D341Med (cell line): ENCODE measurements at places on chromosomes 1 and 21.
A peak's percentile ranks its signal among the peaks of the same experiment; 100 is the strongest.

DNA sequence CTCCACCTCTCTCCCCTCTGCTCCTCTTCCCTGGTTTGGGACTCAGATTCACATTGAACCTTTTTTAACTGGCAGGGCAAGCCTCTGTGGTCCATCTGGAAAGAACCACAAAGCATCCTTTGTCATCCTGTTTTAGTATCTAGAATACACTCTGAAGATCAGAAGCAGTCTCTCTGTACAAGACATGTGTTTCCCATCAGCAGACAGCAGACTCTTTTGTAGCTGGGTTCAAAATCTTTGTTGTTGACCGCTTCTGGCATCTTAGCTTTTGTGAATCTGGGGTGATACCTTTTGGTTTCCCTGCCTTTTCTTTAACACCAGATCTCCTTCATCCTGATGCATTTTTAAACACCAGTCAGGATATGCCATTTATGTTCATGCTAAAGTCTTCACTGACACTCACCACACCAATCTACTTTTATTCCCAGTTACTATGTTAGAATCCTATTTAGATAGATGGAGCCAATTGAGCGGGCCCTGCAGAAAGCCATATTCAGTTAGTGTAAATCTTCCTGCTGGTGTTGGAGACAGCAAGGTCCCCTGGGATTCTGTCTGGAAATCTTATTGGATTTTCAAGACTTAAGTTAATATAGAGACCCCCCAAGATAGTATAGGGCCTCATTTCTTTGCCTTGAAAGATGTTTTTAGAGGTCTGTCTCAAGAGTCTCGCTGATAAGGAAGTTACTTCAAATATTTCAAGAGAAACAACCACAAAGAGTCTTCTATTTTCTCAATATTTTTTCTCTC is 51.1 kb downstream of the ST6GALNAC3 start:
- no peak for DNase-seq

GRCh38 chr1:21499283-21499950 is 9.8 kb upstream of the ALPL start:
- no peak for DNase-seq

- DNase-seq, result no peak
These were observed 93.1 kb upstream of the COL6A1 start for GRCh38 chr21:45888386-45889009.

- DNase-seq, result no peak
These were observed 36.2 kb downstream of the SGIP1 start for GRCh38 chr1:66570196-66570595.

GRCh38 chr1:185528084-185528676 is 206.0 kb upstream of the HMCN1 start:
- DNase-seq, result no peak

- no peak for DNase-seq
These were observed 108.6 kb downstream of the ZBTB18 start for GRCh38 chr1:244159646-244160045.

- DNase-seq, result peak; percentile 62
These were observed 771 bp downstream of the EIF4G3 start for GRCh38 chr1:21175670-21176581.

DNA sequence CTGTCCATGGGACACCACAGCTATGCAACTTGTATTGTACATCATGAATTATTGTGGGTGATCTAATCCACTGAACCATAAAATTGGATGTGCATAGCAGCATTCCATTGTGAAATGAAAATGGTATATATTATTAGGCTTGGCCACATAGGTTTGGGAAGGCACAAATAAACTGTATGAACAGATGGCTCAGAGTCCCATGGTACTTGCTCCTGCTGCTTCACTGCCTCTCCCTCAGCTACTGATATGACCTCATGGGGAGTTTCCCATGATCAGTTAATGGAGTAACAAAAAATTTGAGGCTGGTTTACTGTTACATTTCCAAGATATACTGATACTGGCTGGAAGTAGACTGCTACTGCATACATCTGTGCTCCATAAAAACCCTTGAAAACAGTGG is 152.7 kb upstream of the NEGR1 start:
- DNase-seq, result no peak

GRCh38 chr1:26545969-26546323 is 16.4 kb downstream of the RPS6KA1 start:
- DNase-seq, result no peak

GRCh38 chr1:32336591-32336932 is 529 bp upstream of the MARCKSL1 start:
- DNase-seq, result no peak

GRCh38 chr1:156525071-156525501 is 24.5 kb upstream of the MEF2D start:
- DNase-seq, result no peak

- no peak for DNase-seq
These were observed 286.5 kb downstream of the CACNA1E start for GRCh38 chr1:181769846-181770245.

DNA sequence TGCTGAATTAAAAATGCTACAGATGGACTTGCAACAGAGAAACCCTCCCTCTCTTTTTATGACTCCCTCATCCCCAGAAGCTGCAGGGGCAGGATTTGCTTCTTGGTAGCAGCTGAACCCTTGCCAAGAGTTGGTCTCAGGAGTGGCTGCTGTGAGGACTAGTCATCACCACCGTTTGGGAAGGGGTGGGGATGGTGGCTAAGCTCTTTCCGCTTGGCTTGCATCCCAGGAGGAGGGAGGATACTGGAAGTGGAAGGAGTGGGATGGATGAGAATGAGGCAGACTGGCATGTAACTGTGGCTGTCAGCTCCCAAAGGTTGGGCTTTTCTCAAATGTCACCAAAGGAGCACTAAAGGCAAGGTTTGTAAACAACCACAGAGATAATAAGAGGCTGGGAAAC is 50.8 kb upstream of the COL24A1 start:
- peak; percentile 53 for DNase-seq

DNA sequence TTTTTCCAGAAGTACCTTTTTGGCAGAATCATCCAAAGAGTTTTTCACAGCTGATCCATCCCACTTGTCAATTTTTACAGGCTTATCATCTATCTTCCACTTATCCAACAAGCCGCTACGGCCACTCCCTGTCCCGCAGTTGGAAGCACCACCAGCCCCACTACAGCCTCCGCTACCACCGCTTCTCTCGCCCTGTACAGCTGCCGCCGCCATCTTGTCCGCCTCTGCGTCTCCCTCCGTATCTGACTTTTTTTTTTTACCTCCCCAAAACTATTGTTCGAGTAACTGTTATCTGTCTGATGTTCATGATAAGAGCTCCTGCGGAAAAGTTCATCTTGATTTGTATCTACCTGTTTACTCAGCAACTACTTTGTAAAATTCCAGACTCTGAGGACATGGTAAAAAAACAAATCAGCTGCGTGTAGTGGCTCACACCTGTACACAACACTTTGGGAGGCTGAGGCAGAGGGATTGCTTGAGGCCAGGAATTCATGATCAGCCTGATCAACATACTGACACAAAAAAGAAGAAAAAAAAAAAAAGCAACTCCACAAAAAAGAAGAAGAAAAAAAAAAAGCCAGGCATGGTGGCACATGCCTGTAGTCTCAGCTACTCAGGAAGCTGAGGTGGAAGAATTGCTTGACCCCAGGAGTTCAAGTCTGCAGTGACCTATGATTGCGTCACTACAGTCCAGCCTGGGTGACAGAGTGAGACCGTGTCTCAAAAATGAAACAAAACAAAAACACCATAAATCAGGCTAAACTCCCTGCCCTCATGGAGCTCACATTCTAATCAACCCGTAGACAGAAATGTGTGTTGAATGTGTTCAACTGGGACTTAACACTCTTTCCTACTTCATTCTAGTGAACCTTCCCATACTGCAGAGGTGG is 8.0 kb upstream of the EYA3 start:
- DNase-seq, result no peak

DNA sequence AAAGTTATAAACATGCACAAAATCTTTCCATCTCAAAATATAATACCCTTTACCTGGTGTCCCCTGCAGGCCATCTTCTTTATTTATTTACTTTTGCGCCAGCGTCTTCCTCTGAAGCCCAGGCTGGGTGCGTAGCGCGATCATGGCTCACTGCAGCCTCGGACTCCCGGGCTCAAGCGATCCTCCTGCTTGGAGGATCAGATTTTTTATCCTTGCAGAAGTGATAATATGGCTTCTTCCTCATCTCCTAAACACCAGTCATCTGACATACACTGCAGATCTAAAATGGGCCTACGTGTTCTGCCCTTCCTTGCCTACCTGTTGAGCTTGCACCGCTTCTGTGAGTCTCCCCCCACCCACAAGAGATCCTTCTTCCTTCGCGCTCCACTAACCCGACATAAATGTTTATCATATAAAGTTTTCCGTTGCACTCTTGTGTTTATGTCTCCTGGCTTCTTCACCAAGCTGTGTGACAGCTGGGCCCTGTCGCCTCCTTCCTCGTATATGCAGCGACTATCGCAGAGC is 506 bp upstream of the SRP9 start:
- no peak for DNase-seq

DNA sequence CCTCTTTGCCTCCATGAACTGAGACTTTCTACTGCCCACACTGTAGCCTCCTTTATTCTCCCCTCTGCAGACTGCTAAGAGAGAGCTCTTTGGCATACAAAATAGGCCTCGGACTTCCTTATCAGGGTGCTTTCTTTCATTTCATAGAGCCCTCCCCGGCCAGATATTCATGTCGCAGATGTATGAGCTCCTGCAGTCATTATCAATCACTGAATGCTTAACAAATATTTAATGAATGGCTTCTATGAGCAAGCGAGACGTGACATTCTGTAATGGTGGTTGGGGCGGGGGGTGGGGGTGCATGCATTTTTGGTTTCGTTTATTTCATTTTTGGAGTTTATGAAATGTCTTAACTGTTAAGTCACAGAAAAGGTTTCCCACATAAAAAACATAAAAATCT is 344.8 kb upstream of the KAZN start:
- no peak for DNase-seq

DNA sequence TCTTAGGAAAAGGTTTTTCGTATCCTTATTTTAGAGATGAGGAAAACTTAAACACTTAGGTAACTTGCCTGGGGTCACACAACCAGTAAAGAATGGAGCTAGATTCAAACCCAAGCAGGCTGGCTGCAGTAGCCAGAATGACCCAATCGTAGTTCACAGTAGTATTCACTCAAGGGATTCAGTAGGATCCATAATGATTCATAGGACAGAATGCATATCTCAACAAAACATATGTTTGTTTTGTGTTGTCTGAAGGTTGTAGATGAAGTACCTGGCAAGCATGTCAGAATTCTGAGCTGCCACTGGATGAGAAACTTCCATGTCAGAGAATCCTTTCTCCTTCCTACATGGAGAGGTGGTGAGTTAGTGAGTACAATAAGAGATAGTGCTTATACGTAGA is 155.5 kb downstream of the C1orf21 start:
- no peak for DNase-seq

- peak; percentile 51 for DNase-seq
These were observed 7.6 kb upstream of the ERG start for GRCh38 chr21:38505654-38506523.

GRCh38 chr21:17911628-17912027 is 92.5 kb upstream of the C21orf91 start:
- no peak for DNase-seq

GRCh38 chr21:38753114-38753513 is 52.6 kb upstream of the ETS2 start:
- DNase-seq, result no peak

- peak; percentile 81 for DNase-seq
These were observed 18.8 kb upstream of the MAP1LC3C start for GRCh38 chr1:242017580-242018233.

DNA sequence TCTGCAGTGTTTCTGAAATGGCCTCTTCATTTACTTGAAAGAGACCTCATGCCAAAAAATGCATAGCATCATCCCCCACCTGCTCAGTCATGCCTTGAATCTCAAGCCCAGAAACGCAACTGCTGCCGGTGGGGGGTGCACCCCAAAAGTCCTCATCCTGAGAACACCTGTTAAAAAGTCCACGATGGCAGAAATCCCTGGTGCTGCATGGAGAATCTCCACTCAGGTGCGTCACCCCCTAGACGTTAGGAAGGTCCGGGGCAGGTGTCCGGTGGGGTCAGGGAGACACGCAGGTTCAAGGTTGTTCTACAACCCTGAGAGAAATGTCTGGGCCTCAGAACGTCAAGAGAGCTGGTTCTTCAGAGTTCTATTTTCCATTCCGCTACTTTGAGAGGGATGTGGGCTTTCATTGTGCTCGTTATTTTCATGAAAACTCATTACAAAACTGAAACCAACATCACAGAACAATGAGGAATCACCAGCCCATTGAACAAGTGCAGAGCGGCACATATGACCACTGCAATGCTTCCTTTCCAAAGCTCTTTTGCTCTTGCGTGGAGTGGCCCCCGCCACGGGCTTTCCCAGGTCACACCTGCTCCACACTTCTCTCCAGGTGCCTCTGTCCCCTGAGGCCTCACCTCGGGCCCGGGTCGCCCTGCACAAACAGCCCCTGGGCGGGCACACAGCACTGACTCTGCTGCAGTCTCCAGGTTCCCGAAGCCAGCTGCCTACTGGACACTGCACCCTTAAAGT is 201.9 kb downstream of the TOMM20 start:
- DNase-seq, result no peak

- no peak for DNase-seq
These were observed 96.3 kb upstream of the SLC2A1 start for GRCh38 chr1:43054961-43055360.

DNA sequence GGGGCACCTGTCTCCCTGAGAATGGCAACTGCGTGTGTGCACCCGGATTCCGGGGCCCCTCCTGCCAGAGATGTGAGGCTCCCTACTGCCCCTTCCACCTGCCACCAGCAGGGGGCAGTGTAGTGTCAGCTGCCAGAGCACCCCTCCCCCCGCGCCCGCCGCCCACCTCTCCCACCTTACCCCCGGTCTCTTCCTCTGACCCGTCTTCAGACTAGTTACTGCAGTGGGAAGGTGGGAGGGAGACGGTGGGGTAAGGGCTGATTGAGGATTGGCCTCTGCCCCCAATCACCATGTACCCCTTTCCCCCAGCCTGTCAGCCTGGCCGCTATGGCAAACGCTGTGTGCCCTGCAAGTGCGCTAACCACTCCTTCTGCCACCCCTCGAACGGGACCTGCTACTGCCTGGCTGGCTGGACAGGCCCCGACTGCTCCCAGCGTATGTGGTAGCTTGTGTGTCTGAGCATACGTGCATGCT is 10.1 kb upstream of the LRRC71 start:
- DNase-seq, result peak; percentile 92

DNA sequence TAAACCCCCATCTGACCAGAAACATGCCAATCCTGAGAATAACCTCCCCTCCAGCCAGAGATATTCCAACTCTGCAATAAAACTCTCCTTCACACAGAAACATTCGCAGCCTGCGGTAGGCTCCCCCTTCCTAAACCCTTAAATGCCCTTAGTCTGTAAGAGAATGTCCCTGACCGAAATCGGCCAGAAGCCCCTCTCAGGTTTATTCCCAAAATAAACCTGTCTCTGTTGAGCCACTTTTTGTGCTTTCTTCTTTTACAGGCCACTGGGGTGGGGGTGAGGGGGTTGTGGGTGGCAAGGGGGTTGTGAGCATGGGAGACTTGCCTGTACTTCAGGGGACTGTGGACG is 4.6 kb downstream of the PRXL2B start:
- DNase-seq, result no peak

DNA sequence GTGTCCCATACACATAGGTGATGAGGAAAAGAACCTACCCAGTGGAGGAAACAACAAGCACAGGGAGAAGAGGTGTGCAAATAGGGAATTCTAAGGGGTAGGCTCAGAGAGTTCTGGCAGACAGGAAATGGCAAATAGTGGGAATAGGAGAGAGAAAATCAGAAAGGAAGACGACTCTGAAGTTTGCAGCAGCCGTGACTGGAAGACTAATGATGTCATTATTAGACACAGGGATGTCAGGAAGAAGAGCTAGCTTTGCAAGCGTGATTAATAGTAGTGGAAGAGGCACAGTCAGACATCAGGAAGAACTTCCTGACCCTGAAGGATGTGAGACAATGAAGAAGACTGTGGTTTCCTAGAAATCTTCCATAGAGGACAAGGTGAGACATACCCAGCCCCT is 21.1 kb downstream of the DLGAP3 start:
- DNase-seq, result no peak

- no peak for DNase-seq
These were observed 116.8 kb downstream of the HHAT start for GRCh38 chr1:210445485-210445884.
